Lower lobe of right lung (tissue), 2 donors: ENCODE measurements at places on chromosomes 1 and 21. TPM values are rescaled to one million over a fixed set of nuclear protein-coding genes. Genes with fewer than 3 reads are reported as not detected.

The APOBEC4 gene
- 3.0 TPM for total RNA-seq

The ANKRD45 gene
- total RNA-seq: 4.2 TPM

The MRPL39 gene
- 16.9 TPM for total RNA-seq

The TNFSF18 gene
- total RNA-seq: 0.24 TPM

The LDLRAD1 gene
- total RNA-seq: 13.7 TPM

The NDUFS2 gene
- total RNA-seq: 66.3 TPM

The RIIAD1 gene
- total RNA-seq: not detected

The TAF5L gene
- total RNA-seq: 21.7 TPM

The NTRK1 gene
- 1.9 TPM for total RNA-seq

The FASLG gene
- total RNA-seq: 1.2 TPM

The MSH4 gene
- 0.65 TPM for total RNA-seq

The AHDC1 gene
- total RNA-seq: 23.7 TPM
